Hematopoietic multipotent progenitor cell (in vitro differentiated cells): ENCODE measurements at places on chromosomes 5 and 9.

GRCh38 chr5:95870105-95870672 is 47.7 kb upstream of the GLRX start:
- DNase-seq: no peak

GRCh38 chr5:180526269-180526668 is 32.1 kb downstream of the CNOT6 start:
- DNase-seq: no peak

- no peak for DNase-seq
Measured at GRCh38 chr9:72453797-72454196, 67.6 kb upstream of the TMC1 start.

GRCh38 chr5:112787896-112788295 is 50.2 kb downstream of the APC start:
- DNase-seq: no peak

DNA sequence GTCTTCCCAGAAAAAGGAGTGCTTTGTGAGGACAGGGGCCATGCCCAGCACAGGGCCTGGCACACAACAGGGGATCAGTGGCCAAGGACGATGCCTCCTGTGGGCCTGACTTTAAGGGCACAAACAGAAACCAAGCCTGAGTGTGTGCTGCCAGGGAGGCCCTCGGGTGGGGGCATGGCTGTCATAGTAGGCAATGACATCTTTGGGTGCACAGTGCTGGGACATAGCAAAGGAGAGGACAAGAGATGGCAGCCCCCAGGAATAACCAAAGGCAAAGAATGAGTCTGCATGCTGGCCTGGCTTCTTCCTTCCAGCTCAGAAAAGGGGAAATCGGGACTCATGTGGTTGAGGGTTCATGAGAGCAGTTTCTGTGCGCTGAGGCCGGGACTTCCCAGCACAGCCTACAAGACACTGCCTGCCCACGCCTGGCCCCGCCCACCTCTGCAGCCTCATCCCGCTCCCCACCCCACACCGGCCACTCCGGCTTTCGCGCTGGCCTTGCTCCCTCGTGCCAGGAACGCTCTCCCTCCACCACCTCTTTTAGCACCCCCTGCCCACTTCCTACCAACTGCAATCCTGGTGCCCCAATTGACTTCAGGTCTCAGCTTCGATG is 13.8 kb upstream of the LHX2 start:
- no peak for DNase-seq

- no peak for DNase-seq
Measured at GRCh38 chr5:96957254-96958049, 21.6 kb downstream of the LNPEP start.

DNA sequence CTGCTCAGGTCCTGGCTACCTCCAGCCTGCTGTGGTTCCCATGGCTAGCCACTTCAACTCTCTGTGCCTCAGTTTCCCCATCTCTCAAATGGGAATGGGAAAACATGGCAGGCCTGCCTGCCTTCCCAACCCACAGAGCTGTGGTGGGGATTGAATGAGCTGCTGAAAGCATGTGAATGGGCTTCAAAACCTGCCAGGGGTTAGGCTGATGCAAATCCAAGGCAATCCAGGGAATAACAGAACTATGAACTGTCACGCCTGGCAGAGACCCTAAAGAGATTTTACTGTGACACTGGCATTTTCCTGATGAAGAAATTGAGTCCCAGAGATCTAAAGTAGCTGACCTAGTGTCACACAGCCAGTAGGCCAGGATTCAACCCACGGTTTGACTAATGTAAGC is 29.9 kb upstream of the TCF7 start:
- no peak for DNase-seq

DNA sequence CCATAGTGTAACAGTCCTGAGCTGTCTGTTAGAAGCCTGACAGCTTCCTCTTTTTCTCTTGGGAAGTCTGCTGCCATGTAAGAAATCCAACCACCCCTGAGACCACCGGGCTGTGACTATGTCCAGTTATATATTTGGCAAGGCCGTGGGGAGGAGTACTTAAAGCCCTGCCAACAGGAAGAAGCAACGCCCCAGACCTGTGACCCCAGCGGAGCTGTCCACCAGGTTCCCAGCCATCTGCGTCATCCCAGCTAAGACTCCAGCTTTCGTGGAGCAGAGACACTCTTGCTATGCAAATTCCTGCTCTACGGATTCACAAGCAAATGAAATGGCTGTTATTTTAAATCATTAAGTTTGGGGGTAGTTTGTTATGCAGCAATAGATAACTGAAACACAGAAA is 417.3 kb downstream of the TLE4 start:
- no peak for DNase-seq

- no peak for DNase-seq
Measured at GRCh38 chr5:176646049-176646706, 1.1 kb upstream of the TSPAN17 start.

GRCh38 chr9:89036891-89037290 is 45.6 kb downstream of the S1PR3 start:
- peak; percentile 23 for DNase-seq
